MG63 (cell line): ENCODE measurements at places on chromosomes 3 and 15.
A peak's percentile ranks its signal among the peaks of the same experiment; 100 is the strongest.

- no peak for DNase-seq
These were observed 41.7 kb downstream of the SNX4 start for GRCh38 chr3:125478326-125478725.

DNA sequence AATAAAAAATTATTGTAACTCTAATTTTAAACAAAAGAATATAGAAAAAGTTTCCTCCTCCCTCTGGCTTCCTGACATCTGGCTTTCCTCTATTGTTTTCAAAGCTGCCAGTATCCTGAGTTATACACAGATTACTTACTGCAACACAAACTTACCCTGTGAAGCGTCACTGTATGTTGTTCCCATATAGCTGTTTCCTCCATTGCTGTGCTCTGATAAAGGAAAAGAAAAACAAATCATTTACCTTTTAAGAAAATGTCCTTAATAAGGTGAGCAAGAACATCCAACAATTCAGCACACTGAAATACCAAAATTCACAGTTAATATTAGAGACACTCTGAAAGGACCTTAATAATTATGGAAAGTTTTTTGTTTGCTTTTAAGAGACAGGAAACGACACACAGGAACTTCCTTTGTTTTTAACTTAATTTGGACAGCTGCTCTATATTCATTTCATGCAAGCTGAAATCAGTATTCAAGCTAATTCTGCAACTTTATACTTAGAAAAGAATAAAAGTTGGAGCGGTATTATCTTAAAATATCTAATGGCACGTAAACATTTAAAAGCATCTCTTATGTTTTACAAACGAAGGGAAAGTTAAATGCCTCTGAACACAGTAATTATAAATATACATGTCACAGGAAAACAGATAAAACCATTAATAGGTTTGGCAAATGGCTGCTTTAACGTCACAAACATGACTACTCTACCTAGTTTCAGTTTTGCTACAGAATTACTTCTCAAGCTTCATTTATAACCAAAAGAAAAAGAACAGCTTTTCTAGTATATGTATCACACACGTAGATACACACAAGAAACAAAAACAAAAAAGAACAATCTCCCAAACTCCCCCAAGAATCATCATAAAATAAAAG is 21.5 kb downstream of the TJP1 start:
- DNase-seq, result no peak

GRCh38 chr3:22585504-22585903 is 617.6 kb upstream of the UBE2E2 start:
- DNase-seq, result peak; percentile 3

- DNase-seq, result no peak
These were observed 35.8 kb downstream of the SLC9A9 start for GRCh38 chr3:143812481-143812880.

GRCh38 chr3:89521328-89521727 is 413.9 kb downstream of the EPHA3 start:
- DNase-seq, result peak; percentile 14

DNA sequence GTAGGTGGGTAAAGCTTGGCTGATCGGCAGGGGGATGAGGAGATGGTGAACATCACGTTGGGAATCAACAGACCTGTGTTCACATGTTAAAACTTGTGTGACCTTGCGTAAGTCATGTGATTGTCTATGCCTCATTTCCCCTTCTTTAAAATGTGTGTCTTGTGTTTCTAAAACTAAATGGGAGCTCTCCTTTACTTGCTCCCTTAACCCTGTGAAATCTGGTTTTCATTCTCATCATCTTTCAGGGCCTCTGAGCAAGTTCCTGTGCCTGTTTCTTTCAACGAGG is 29.7 kb upstream of the IREB2 start:
- no peak for DNase-seq

DNA sequence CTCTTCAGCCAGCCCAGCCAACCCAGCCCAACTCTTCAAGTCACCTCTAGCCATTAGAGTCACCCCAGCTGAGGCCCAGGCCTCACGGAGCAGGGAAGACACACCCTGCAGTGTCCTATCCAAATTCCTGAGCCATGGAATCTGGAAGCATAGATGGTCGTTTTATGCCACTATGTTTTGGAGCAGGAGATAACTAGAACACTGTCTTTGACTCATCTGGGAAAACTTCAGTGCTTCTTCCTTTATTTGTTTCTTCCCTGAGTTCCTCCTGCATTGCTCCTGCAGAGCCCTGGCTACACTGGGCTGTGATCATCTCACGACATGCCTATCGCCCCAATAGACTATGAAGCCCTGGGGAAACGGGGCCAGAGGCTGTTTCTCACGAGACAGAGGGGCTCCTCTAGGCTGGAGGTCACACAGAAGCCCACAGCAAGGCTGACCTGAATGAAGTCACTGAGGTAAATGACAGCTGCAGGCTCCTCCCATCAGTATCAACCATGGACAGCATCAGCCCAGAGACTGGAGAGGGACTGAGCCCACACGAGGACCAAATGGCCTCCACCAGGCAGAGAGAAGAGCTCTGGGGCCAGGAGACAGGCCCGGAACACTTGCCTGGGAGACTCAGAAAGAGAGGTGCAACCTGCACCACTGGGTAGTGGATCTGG is 22.7 kb downstream of the CRABP1 start:
- DNase-seq, result no peak

- DNase-seq, result peak; percentile 28
These were observed 71.2 kb upstream of the SOX14 start for GRCh38 chr3:137692803-137693431.

GRCh38 chr15:100042558-100042957 is 299.2 kb downstream of the ADAMTS17 start:
- peak; percentile 16 for DNase-seq

GRCh38 chr3:168197162-168197561 is 101.4 kb upstream of the GOLIM4 start:
- DNase-seq, result no peak

DNA sequence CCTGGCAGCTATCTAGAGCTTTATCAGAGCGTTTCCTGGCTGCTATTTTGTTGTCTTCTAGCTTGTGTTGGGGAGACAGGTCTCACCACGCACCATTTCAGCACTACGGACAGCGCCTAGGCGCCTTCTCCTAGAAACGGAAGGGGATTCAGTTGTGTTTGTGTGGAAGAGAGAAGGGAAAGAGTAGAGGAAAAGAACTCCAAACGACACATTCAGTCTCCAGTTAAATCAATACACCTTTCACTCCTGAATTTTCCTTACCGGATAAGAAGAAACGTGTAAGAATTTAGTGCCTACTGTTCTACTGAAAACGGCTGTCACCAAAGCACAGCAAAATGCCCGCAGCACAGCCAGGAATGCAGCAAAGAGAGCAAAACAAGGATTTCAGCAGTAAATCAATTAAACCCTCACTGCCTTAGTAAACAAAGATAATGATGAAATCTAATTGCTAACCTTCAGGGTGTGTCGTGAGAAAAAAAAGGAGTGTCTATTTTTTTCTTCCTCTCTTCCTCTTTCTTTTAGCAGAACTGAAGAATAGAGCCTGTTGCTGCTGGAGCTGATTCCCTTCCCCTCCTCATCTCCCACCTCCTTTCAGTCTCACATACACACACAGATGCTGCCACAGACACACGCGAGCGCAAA is 412 bp upstream of the CTXN2 start:
- DNase-seq, result peak; percentile 49

GRCh38 chr3:73098873-73099272 is 37.4 kb downstream of the EBLN2 start:
- DNase-seq, result no peak

DNA sequence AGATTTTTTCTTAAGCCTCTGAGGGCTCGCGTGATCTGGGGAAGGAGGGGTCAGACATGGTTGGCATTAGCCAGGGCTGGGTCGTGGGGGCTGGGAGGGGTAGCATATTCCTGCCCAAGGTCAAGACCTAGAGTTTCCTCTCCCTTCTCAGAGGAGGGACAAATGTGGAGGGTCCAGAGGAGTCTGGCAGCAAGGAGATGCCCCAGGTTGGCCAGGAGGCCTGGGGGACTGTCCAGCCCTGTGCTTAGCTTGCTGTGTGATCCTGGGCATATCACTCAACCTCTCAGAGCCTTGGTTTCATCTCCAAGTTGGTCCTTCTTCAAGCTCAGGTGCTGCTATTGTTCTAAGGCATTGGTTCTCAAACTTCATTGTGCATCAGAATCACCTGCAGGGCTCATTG is 9.1 kb upstream of the CAMP start:
- DNase-seq, result no peak

- no peak for DNase-seq
These were observed 32.1 kb upstream of the PCSK6 start for GRCh38 chr15:101521591-101521990.

GRCh38 chr3:44981751-44982150 is 5.7 kb downstream of the EXOSC7 start:
- DNase-seq, result no peak

DNA sequence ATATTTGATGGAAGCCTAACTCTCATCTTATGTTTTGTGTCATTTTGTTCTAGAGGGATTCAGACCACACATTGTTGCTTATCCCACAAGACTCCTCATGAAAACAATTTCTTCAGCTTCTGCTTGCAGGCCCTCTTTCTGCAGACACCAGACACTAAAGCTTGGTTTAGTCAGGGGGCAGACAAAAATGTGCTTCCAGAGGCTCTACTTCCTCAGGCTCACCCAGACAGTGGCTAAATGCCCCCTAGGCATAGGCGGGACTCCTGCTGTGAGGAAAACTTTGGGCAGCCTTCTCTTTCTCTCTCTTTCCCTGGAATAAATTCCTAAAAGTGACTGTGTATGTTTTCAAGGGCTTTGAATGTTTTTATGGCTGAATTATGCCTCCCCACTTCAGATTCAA is 435.4 kb upstream of the ATP11B start:
- DNase-seq, result no peak

DNA sequence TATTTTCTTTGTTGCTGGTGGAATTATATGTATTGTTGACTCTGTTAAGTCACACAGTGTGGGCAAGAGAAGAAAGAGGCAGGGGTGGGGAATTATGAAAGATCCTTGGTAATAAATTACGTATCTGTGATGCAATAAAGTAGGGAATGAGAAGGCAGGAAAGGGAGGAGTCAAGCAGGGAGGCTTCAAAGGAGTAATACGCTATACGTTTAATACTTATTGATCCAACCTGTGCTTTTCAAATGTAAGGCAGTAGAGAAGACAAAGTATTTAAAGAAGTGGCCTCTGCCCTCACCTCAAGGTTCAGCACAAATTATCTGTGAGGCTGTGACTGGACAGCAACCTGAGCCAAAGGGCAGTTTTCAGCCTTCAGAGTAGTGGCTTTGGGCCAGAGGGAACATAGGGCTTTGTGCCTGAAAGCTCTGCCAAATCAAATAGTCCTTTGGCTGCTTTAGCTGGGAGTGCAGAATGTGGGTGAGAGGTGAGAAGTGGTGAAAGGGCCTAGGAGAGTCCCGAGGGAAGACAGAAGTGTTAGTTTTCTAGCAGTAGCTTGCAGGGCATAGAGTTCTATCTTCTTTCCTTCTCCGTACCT is 1.2 kb upstream of the PLIN1 start:
- DNase-seq, result peak; percentile 87

DNA sequence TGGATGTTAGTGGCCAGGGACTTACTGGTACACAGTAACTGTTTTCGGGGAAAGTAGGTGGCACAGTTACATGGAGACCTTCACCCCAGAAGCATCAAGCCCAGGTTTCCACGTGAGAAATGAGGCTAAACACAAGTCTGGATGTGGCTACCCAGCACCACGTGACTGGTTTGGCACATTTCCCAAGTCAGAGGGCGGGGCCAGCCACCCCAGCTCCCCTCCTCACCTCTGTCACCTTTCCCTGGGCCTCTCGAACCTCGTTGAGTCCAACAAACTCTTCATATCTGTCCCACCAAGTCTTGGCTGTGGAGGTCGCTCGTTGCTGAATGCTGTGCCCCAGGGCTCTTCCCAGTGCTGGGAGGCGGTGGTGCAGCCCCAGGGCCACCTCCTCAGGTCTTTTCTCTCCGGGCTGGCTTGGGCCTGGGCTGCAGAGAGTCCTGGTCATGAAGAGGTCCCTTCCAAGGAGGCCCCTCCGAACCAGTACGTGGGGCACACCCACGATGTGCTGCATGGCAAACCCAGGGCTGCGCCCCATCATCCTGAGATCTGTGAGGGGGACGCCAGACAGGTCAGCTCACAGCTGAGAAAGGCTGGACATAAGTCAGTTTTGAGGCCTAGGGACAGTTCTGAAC is 4.8 kb upstream of the PLXNB1 start:
- no peak for DNase-seq

- DNase-seq, result no peak
These were observed 107.8 kb downstream of the MYRIP start for GRCh38 chr3:39917065-39917773.

GRCh38 chr3:56796996-56797395 is 4.8 kb downstream of the ARHGEF3 start:
- no peak for DNase-seq

- DNase-seq, result no peak
These were observed 476.0 kb downstream of the MFSD1 start for GRCh38 chr3:159277814-159278213.

GRCh38 chr15:100457201-100457600 is 71.5 kb downstream of the CERS3 start:
- DNase-seq, result no peak

DNA sequence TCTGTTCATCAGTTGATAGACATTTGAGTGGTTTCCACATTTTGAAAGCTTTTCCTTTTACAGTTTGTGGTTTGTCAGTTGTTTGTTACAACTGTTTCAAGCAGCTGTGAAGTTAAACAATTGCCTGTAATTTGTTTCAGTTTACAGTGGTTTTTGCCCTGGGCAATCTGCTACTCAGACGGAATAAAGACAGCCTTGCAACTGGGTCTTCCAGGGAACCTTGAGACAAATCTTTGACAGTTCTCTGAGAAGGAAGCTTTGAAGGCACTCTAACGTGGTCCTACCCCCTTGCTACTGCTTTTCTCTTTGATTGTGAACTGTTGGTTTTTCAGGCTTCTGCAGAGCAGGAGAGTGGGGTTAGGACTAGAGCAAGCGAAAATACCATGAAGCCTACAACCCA is 28.0 kb downstream of the LRRC28 start:
- DNase-seq, result no peak

DNA sequence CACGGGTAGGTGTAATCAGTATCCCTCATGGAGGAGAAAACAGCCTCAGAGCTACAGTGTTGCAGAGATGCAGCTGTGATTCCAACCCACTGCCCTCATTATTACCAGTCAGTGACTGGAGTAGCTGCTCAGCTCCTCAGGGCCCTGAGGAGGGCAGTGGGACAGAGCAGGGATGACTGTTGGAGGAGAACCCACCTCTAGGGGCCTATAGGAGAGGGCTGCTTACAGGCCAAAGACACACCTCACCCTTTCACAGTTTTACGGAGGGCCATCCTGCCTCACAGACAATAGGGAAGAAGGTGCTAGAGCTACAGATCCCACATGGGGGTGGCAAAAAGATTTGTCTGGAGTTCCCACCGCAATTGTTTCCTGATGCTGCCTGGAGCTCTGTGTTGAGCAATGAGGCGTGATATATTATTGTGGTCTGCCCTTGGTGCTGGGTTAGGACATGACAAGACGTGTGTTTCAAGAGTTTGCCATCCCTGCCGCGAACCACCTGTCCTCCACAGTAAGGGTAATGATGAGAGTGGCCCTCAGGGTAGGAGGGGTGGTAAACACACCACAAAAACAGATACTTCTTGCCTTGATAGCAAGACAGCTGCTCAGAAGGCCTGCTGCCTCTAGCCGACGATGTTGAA is 140.5 kb upstream of the TPM1 start:
- no peak for DNase-seq
